ENCODE measurements at places on chromosomes 12 and 14.

GRCh38 chr12:58026897-58027891 lies 85.8 kb downstream of the ATP23 start:
- no peak for DNase-seq

GRCh38 chr14:38616959-38617358 lies 361.1 kb upstream of the CLEC14A start:
- no peak for DNase-seq

DNA sequence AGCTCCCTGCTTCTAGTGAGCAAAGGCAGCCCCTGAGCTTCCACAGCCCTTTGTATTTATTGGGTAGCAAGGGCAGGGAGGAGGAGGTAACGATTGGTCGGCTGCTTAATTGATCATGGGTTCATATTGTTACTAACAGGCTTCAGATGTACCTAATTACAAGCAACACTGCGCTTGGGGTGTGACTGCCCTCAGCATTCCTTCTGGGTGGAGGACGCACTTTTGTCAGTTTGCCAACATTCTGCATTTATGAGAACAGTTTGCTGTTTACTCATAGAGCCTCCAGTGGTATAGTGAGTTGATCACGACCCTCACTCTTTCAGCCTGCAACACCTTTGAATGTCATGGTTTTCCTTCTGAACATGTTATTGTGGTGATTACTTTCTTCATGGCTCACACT lies 9.6 kb downstream of the TSHR start:
- no peak for DNase-seq

GRCh38 chr14:49310298-49310697 lies 275.9 kb downstream of the RPS29 start:
- DNase-seq = no peak

GRCh38 chr14:36738269-36738668 lies 76.6 kb downstream of the PAX9 start:
- no peak for DNase-seq

DNA sequence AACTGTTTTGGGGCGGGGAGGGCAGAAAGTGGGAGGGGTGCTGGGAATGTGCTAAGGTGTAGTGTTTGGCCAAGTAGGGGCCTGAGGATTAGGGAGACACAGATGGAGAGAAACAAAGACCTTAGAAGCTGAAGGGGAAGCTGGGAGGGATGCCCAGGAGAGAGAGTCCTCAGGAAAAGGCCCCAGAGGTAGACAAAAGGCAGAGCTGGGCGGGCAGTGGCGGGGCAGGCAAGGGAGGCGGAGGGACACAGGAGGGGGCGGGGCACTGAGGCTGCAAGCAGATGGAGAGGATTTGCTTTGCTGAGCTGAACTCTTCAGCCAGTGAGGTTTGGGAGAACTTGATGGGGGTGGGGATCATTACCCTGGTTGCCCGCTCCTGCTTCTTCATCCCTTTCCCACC lies 2.8 kb downstream of the PTMS start:
- DNase-seq = no peak

GRCh38 chr12:91914701-91915100 lies 230.9 kb downstream of the BTG1 start:
- DNase-seq = no peak

DNA sequence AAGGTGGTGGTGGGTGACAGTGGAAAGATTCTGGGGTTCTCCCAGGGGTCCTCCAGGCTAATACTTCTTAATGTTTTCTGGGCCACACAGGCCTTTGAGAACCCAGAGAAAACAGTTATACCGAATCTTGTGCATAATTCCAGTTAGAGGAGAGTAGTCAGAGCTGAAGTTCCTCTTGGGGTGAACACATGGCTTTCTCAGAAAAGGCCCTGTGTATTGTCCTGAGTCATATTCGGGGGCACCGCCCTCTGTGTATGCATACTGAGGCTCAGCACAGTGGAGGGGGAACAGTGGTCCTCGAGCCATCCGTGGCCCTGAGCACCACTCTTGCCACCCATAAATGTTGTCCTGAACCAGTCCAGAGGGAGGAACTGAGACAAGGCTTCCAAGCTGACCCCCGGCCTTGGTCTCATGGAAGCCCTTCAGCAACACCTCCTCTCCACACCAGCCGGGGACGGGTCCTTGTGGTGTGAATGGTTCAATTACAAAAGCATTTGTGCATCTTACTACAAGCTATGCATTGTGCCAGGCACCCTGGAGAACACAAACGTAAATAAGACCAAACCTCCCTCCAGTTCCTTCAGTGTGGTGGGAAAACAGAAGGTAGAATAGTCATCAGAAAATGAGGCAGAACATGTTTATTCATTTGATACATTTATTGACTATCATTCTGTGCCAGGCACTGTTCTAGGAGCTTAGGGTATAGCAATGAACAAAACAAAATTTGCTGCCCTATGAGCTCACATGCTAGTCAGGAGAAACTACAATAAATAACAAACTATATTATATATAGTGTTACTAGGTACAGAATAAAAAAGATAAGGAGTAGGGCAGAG lies 9.9 kb downstream of the DHRS2 start:
- DNase-seq = no peak

GRCh38 chr12:70733385-70733784 lies 96.2 kb upstream of the PTPRB start:
- no peak for DNase-seq

GRCh38 chr12:105677672-105678071 lies 347.2 kb downstream of the C12orf75 start:
- DNase-seq = no peak

DNA sequence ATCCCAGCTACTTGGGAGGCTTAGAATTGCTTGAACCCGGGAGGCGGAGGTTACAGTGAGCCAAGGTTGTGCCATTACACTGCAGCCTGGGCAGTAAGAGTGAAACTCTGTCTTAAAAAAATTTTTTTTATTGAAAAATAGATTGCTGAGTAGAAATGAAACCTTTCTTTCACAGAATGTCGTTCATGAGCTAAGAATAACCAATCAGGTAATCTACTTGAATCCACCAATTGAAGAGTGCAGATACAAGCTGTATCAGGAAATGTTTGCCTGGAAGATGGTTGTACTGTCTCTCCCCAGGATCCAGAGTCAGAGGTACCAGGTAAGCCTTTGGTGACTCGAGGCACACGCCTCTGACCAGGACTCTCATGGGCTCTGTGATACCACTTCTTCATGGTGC lies 27.0 kb downstream of the DYNC1H1 start:
- DNase-seq = no peak

- no peak for DNase-seq
These were observed 59.3 kb upstream of the FKBP4 start for GRCh38 chr12:2735432-2735831.
